ENCODE measurements at places on chromosomes 5 and 9.

DNA sequence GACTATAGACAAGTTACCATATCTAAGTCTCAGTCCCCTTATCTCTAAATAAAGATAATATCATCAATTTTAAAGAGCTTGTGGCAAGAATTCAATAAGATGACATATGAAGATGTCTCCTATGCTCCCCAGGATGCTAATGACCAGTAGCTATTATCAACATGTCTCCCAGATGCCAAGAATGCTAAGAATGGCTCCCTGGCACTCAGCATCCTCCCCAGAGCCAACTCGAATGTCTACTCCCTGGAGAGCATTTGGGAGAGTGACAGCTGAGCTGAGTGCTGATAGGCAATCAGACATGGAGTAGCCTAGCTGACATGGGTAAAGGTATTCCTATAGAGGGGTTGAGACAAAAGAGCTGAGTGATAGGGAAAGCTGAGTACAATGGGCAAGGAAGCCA is 15.9 kb downstream of the P4HA2 start:
- DNase-seq: no peak

GRCh38 chr9:121328876-121329681 is 41.0 kb downstream of the STOM start:
- no peak for DNase-seq

DNA sequence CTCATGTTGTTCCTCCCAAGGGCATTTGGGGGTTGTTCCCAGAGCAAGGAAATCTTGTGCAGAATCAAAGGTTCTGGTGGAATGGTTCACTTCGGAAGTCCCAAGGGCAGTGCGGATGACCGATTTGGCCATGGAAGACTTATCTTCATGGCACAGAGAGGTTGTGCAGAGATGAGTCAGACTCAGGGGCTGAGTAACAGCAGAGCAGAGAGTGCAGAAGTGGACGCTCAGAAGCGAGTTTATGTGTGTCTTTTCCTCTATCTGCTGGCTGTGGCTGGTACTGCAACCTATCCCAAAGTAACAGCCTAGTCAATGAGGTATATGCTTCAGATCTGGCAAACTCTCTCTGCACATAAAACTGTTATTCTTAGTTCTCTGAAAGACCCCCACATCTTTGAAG is 118.1 kb downstream of the DPYSL3 start:
- no peak for DNase-seq

DNA sequence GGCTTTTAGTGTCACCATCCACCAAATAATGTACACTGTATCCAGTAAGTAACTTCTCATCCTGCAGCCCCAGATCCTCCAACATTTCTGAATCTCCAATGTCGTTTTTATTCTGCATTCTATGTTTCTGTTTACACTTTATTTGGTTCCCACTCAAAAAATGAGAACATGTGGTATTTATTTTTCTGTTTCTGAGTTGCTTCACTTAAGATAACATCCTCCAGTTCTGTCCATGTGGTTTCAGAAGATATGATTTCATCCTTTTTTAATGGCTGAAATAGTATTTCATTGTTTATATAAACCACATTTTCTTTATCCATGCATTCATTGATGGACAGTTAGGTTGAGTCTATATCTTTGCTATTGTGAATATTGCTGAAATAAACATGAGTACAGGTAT is 677.3 kb upstream of the FTMT start:
- DNase-seq: no peak

DNA sequence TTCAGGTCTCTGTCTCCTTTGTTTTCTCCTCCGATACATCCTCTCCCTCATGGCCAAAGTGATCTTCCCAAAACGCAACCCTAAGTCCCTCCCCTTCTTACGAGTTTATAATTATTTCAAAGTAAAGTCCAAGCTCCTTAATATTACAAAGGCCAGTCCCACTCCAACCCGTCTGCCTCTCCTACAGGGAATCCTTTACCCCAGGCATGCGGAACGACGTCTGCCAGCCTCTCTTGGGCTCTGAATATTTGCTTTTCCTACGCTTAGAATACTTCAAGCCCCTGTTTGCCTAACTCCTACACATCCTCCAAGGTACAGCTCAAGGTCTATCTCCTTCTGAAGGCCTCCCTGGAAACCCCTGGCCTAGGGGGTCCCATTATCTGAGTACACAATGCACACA is 246.4 kb downstream of the SLIT3 start:
- DNase-seq: no peak

- no peak for DNase-seq
These were observed 160.6 kb downstream of the GADD45G start for GRCh38 chr9:89765211-89765946.

GRCh38 chr5:168136340-168136739 is 155.1 kb upstream of the WWC1 start:
- no peak for DNase-seq

DNA sequence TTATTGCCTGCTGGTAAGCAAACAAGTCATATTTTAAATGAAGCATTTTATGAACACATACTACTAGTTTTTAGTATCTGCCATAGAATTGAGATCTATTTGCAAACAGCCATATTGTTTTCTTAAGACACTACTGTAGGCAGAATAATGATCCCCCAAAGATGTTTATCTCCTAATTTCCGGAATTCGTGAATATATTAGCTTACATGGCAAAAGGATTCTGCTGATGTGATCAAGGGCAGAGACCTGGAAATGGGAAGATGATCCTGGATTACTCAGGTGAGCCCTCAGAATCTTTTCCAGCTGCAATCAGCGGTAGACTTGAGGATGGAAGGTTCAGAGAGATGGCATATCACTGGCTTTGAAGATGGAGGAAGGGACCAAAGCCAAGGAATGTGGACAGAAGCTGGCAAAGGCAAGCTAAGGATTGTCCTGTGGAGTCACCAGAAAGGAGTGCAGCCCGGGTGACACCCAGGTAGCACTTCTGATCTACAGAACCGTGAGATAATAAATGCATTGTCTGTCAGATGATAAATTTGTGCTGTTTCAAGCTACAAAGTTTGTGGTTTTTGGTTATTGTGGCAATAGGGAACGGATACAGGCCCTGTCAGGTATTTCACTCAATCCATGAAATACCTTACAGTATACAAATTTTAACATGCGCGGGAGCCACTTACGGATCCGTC is 1.0 kb upstream of the ERCC6L2 start:
- no peak for DNase-seq

DNA sequence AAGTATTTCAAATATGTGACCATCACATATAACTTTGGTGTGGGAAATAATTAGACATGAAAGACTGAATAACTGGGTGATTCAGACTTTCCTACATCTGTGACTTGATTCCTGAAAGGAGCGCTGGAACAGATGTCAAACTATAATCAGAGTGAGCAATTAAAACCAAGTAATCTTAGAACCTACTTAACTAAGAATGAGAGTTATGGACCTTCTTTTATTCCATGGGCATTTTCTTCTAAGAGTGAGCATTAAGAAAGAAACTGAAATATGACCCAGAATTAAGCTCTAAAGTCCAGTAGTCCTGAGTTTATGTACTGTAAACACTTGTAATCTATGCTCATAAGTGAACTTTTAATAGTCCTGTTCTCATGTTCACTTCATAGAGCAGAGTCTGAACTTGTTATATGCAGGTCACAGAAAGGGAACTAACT is 68.4 kb downstream of the PAM start:
- DNase-seq: no peak

DNA sequence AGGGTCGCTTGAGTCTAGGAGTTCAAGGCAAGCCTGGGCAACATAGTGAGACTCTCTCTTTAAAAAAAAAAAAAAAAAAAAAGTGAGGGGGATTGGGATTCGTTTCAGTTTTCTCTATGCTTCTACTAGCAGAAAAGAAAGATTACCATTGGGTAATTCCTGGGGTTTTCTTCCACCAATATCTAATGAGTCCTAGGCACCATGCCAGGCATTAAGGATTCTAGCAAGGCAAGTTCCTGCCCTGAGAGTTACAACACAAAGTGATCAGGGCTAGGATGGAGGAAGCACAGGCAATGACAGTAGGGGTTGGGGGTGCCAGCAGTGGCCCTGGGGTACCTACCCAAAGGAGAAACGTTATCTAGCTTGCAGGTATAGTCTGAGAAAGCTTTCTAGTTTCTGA is 90.8 kb downstream of the PCDH1 start:
- DNase-seq: no peak

DNA sequence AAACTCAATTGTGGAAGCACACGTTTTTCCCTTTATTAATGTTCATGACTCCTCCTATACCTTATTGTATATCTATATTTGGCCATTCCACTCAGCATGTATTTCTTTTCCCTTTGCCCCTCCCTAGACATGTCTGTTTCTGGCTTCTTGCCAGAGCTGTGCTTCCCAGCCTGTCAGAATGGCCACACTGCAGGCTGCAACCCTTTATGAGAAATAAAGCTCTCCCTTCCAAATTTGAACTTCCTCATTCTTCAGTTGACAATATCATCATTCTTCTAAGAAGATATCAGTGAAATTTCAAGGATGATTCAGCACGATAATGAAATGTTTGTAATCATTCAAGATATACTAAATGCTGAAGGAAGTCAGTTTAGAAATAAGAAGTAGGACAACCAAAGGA is 107.6 kb upstream of the PRSS3 start:
- no peak for DNase-seq

DNA sequence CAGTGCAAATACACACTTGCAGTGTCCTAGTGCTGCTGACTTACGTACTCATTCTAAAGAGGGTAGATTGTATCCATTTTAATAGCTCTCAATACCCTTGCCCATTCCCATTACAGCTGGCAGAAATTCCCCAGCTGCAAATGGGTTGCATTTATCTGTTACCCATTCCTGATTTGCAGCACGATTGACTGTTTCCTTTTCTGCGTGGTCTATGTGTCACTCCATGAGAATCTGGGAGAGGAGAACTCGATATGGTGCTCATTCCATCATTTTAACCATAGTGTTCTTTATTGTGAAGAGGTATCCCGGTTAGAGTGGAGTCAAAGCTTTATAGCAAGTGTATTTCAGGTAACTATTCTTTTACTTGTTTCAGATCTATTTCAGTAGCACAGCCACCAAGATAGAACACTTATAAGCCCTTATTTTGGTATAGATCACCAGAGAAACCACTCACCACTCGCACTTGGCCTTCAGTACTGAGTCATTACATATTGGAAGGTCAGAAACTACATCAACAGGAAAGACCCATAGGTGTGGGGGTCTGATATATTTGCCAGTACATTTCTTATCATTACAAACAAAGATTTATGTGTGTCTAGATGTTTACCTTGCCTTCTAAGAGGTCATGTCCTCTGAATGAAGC is 139.5 kb downstream of the MUSK start:
- no peak for DNase-seq

- DNase-seq: no peak
These were observed 256.7 kb downstream of the CDH12 start for GRCh38 chr5:22596404-22596970.

GRCh38 chr5:136174021-136174659 is 18.8 kb downstream of the SMIM32 start:
- DNase-seq: no peak

- DNase-seq: no peak
These were observed 50.8 kb upstream of the FOXE1 start for GRCh38 chr9:97802276-97802675.

GRCh38 chr9:114110180-114110579 is 11.1 kb upstream of the KIF12 start:
- no peak for DNase-seq

GRCh38 chr5:124395287-124395686 is 351.2 kb downstream of the ZNF608 start:
- DNase-seq: no peak

DNA sequence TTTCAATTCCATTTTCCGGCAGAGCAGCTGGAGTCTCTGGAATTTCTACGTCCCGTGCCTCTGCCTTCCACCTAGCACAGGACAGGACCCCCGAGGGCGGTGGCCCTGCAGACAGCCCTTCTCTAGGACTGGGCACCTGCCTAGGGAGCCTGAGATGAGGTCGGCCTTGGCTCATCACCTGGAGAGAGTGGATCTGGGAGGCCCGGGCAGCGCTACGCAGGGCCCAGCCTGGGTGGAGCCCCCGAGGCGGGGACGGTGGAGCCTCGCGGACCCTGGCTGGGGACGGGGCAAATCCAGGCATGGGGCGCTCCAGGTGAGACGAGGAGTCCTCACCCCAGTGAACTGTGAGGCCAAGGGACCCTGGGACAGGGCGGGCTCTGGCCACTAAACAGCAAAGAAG is 114.5 kb downstream of the MTRR start:
- DNase-seq: no peak

GRCh38 chr9:32419921-32420320 is 35.5 kb downstream of the ACO1 start:
- DNase-seq: no peak

GRCh38 chr9:6502399-6502798 is 89.4 kb downstream of the UHRF2 start:
- no peak for DNase-seq

- no peak for DNase-seq
These were observed 87.0 kb downstream of the SMIM23 start for GRCh38 chr5:171872666-171873065.

GRCh38 chr5:170813231-170813630 is 29.7 kb downstream of the GABRP start:
- DNase-seq: no peak

DNA sequence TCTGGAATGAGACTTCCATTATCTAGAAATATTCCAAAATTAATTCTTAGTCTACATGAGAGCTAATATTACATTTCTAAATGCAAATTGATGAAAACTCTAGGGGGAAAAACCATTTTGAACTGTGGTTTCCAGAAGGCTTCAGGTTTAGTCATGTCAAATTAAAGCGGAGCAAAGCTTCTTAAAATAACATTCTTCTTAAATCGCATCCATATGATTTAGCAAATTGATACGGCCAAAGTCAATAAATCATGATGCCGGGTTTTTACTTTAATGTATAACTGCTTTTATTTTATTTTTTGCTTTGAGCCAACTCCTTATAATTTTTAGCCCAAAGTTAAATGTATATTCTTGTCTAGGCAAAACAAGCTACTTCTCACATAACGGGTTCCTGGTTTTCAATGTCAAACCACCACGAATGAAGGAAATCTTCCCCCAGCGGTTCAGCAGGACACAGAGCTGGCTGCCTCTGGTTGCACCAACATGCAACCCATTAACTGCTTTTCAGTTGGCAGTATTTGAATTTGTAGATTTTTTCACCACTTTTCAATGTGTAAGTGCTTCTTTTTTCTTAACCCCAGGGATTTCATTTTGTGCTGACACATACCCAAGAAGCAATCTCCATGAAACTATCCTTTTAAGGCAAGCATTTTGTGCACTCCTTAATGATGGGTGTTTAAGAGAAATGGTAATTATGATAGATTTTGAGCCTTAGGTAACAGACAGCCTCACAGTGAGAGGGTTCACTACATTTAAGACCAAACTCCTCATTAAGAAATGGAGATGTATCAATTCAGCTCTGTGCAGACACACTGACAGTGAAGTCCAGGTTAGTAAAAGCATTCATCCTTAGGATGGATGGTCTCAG is 35.5 kb downstream of the EFNA5 start:
- no peak for DNase-seq

- DNase-seq: no peak
These were observed 30.0 kb upstream of the FCN2 start for GRCh38 chr9:134850611-134851010.

DNA sequence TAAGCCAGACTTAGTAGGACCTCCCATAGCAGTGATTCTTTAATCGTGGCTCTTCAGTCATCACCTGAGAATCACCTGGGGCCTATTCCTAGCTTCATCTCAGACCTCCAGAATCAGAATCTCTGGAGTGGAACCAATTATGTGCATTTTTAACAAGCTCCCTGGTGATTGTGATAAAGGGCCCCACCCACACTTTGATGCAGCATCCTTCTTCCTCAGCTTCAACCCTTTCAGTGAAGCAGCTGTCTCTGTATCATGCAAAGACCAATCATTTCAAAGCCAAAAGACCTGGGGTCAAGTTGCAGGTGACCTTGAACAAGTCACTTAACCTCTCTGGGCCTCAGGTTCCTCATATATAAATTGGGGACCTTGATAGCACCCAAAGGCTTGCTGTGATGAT is 17.1 kb downstream of the FBXO10 start:
- DNase-seq: no peak

GRCh38 chr9:121871431-121872025 is 220.1 kb downstream of the DAB2IP start:
- DNase-seq: no peak

All from stimulated activated CD4-positive, alpha-beta T cell treated with anti-CD3 and anti-CD28 coated beads, Interleukin-1b, Interleukin-23, amount 100 ng/mL, for 1 hour (primary cell).